Nephron progenitor cell (in vitro differentiated cells): ENCODE measurements at places on chromosomes 16 and 17.

GRCh38 chr16:63129411-63130125 lies 1093.3 kb upstream of the CDH8 start:
- no peak for DNase-seq

DNA sequence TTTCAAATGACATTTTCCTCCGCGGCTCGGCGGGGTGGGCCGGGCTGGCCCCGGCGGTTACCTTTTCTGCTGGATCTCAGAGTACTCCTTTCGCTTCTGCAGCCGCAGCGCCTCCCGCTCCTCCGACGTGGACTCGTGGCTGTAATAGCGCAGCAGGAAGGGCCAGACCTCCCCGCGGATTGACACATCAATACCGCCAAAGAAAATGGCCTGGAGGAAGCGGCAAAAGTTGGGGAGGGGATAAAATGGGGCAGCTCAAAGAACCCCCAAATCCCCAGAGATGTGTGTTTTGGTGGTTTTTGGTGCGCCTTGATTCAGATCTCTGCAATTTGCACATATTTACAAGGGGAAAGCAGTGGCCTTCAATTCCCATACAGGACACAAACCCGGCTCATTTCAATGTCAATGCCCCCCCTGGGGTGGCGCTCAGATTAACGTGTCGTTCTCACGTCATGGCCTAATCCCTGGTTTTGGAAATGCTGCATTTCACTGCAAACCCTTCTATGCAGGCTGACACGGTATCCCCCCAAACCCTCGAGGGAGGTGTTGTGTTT lies 85.9 kb downstream of the TBC1D16 start:
- DNase-seq: no peak

DNA sequence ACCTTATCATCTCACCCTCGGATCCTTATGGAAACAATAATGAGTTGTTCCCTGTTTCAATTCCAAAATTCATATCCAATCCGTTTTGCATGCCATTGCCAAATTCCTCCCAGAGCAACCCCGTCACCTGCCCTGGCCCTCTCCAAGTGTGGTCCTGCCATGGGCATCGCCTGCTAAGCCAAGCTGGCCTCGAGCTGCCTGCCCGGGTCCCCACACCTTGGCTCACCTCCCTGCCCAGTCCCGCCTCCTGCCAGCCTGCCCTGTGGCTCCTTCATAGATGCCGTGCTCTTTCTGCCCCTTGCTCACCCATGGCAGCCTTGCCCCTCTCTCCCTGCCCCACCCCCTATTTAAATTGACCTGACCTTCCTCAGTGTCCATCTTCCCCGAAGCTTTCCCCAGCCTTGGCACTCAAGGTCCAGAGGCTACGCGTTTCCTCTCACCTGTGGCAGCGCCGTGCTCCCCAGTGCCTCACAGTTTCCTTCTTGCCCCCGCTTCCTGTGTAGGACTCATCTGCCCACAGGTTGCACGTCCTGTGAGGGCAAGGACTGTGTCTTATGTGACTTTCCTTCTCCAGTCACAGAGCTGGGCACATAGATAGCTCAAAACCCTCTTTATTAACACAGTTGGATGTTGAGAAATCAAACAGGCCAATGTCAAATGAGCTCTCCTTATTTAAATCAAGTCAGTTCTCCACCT lies 12.7 kb downstream of the MAPT start:
- no peak for DNase-seq

DNA sequence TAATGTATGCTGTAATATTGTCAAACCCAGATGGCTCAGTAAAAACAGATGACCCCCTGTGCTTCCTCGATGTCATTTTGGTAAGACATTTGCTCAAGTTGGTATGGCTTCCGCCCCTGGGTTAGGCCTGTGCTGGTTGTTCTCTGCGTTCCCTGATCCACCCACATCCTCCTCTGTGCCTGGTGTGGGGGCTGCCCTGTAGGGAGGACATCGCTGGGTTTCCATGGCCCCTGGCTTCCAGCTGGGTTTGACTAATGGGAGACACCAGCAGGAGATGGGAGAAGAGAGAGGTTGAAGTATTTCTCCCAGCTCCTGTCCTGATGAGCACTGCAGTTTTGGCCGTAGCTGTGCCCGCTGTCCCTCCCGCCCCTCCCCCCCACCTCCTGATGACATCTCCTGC lies 4.4 kb upstream of the MFAP4 start:
- DNase-seq: no peak

DNA sequence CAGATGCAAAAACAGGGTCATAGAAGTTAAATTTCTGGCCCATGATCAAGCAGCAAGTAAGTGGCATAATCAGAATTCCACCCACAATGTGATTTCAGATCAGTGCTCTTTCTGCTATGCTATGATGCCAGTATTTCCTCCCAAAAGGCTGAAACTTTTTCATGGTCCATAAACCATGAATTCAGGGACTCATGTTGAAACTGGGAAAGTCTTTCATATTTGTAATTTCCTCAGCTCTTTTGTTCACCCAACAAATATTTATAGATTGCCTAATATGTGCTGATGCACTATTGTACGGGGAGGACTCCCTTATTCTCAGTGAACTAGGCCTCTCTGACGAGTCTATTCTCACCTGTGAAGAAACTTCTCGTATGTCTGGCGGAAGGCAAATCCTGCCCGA lies 156.3 kb downstream of the MYO1D start:
- DNase-seq: no peak

GRCh38 chr16:48447428-48447827 lies 62.2 kb upstream of the SIAH1 start:
- DNase-seq: no peak

GRCh38 chr17:61040666-61041065 lies 359.0 kb upstream of the TBX2 start:
- no peak for DNase-seq

GRCh38 chr16:73047221-73047535 lies 750 bp downstream of the ZFHX3 start:
- no peak for DNase-seq

GRCh38 chr17:82098939-82099763 lies 1.1 kb upstream of the FASN start:
- no peak for DNase-seq

GRCh38 chr16:89593841-89594240 lies 18.3 kb downstream of the CPNE7 start:
- no peak for DNase-seq

DNA sequence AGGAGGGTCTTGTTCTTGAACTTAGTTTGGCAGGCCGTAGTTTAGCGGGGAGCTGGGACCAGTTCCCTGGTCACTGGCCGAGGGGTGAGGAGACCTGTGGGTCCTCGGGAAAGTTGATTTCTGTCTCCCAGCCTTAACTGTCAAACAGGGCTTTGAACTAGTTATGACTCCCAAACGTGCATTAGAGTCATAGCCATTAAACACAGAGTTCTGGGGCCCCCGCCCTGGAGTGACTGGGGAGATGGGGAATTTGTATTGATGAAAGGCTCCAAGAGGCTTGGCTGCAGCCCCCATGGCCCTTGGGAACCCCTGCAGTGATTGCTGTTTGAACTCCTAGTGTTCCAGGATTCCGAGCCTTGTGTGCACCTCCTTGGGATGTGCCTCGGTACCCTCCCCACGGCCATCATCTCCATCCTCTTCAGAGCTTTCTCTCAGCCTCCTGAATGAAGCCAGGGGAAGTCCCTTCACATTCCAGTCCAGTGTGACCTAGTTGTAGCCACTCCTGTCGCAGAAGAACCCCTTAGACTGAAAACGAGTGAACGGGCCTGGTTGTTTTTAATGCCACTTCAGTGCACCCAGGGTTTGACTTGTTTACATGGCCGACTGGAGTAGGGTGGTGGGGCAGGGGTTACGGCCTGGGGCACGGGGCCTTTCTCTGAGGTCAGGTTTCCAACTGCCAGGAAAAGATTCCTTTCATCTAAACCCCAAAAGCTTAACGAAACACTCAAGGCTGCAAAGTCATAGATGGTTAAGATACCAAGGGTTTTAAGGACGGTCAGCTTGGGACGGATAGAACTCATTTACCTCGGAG lies 1.4 kb downstream of the MPRIP start:
- DNase-seq: peak; percentile 38

- no peak for DNase-seq
These were observed 10.4 kb upstream of the FAM20A start for GRCh38 chr17:68611353-68612208.

DNA sequence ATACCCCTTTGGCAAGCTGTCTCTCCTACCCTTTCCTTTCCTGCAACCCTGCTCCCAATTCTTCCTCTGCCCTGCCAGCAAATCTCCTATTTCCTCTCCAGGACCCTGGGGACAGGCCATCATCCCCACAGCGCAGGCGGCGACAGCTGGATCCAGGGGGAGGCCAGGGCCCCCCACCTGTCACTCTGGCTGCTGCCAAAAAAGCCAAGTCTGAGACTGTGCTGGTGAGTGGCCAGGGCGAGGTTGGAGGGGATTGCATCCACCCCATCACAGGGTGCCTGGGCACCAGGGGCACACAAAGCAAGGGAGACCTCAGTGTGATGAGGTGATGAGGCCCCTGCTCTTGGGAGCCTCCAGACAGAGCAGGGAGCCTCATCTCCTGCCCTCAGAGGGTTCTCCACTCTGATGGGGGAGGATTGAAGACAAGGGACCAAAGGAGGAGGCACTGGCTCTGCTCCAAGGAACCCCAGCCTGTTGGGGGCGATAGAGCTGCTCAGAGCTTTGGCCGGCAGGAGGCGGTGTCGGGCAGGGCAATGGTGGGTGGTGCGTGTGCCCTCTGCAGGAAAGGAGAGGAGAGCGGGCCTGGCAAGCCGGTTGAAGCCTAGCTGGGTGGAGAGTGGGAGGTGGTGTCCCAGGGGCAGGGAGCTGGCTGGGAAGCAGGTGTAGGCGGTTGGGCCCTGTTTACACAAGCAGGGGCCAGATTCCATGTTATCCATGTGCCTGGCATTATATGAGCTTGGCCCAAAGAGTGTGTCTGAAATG lies 15.6 kb upstream of the PDK2 start:
- DNase-seq: no peak

DNA sequence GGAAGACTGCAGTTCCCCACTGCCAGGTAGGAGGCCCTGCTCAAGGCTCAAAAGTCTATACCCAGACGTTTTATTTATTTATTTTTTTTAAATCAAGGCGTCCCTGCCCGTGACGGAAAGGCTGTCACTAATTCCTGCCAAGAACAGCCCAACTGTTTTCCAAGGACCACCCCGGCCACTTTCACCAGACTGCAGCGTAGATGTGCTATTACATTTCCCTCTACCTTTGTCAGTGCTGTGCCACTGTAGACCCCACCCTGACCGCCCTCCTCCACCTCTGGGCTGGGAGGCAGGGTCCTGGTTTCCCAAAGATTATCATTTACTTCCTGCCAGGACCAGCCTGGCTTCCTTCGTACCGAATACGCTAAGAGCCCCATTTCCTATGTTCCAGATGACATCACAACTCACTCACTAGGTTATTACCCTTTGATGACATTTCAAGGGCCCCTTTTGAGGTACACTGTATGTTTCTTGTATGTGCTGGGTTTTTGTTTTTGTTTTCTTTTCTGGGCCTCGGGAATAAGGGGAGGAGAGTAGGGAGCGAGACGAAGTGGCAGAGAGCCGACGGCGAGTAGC lies 6.3 kb upstream of the RNF227 start:
- no peak for DNase-seq

DNA sequence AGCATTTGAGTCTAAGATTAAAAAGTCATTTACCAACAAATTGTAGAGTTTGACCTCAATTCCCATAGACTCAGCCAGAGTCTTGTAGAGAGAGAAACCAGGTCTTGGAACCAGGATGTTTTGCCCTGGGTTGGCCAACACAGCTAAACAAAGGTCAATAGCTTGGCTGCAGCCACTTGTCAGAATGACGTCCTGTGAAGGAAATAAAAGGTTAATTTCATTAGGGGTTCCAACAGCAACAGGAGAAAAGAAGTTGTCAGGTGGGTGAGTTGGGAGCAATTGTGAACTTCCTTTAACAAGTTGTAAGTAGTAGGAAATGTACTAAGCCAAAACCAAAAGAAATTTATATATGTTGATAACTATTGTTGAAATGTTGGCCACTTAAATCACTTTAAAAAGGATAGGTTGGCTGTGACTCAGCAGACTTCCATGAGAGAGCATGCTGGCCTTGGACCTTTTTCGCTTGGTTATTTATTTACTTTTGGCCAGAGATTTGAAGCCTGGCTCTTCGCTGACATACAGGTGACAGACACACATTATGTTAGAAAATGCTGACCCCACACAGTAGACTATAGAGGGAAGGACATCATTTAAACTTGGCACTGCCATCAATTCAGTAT lies 4.3 kb downstream of the TAT start:
- DNase-seq: no peak

- DNase-seq: peak; percentile 58
These were observed 6.4 kb downstream of the CBLN1 start for GRCh38 chr16:49275050-49275730.

- DNase-seq: no peak
These were observed 34.7 kb downstream of the SRL start for GRCh38 chr16:4207229-4207628.
